ENCODE measurements at places on chromosomes 12 and 14.

GRCh38 chr14:95137804-95138167 lies 19.5 kb downstream of the DICER1 start:
- no peak for DNase-seq

DNA sequence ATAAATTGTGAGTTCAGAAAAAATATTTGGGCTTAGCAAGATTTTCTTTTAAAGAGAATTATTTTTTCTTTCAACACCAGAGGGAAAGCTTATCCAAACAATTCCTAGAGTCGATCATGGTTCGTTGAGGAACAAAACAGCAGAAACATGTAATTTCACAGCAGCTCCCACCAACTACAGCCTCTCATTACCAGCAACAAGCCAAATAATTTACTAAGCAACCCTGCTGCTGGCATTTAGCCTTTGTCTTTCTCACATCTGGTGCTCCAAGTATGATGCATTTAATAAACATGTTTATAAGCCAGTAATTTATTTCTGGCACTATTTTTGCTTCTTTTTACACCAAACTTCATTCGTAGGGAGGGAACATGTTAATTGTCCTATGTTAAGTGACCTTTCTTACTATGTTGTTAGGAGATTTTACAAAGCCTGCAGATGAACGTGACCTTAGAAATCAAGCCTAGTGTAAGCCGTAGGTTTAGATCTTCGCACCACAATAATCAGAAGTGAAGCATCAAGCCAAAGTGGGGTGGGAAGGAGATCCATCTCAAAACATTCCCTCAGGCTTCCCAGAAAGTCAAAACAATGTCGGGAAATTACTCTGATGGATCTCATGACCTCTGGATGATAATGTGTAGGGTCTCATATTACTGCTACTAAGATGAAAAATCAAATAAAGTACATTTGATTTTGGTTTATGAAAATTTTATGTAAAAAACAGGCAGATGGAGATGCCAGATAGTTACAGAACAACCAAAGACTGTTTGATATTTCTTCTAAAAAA lies 128.4 kb downstream of the RPAP3 start:
- no peak for DNase-seq

GRCh38 chr12:51951843-51952722 lies 584 bp downstream of the ACVR1B start:
- DNase-seq = no peak

- DNase-seq = no peak
These were observed 175.1 kb upstream of the SLC38A2 start for GRCh38 chr12:46547421-46548354.

DNA sequence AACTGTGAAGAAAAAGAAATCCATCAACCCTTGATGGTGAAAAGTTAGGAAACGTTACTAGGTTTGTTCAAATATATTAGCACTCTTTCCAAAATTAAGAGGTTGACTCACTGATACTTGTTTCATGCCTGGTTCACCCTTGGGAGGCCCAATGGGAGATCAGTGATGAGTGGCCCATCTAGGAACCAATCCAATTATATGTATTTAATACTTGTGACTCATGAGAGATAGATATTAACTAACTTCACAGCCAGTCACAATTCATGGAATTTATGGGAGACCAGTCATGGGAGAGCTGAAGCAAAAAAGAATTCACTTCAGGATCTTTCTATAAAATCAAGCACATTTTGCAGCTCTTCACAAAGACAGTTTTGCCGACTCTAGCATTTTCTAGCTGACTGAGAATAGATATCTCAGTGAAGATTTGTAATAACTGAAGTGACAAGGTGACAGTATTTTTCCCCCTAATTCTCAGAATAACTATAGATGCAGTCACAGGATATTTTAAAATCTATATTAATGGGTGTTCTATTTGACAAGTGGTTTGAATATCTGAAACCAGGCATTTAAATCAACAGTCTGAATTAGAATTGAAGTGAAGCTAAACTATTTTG lies 230.2 kb downstream of the EPS8 start:
- DNase-seq = no peak

DNA sequence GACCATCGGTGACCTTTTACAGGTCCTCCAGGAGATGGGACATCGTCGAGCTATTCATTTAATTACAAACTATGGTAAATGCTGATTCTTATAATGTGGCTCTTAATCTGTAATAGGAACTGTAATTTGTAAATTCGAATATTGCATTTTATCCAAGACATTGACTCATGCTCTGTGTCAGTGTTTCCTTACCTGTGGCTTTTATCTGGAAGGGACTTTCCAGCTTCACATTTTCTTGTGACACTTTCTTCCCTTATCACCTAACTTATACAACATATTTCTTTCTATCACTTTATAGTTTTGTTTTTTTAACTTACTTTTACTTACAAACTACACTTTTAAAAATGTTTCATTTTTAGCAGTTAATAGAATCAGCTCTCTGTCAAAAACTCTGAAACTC lies 14.8 kb downstream of the IRAK3 start:
- DNase-seq = no peak

- no peak for DNase-seq
These were observed 251.0 kb upstream of the SFSWAP start for GRCh38 chr12:131459773-131460365.

GRCh38 chr12:58139894-58140293 lies 198.5 kb downstream of the ATP23 start:
- no peak for DNase-seq

- no peak for DNase-seq
These were observed 12.1 kb upstream of the SCARB1 start for GRCh38 chr12:124875803-124876132.

DNA sequence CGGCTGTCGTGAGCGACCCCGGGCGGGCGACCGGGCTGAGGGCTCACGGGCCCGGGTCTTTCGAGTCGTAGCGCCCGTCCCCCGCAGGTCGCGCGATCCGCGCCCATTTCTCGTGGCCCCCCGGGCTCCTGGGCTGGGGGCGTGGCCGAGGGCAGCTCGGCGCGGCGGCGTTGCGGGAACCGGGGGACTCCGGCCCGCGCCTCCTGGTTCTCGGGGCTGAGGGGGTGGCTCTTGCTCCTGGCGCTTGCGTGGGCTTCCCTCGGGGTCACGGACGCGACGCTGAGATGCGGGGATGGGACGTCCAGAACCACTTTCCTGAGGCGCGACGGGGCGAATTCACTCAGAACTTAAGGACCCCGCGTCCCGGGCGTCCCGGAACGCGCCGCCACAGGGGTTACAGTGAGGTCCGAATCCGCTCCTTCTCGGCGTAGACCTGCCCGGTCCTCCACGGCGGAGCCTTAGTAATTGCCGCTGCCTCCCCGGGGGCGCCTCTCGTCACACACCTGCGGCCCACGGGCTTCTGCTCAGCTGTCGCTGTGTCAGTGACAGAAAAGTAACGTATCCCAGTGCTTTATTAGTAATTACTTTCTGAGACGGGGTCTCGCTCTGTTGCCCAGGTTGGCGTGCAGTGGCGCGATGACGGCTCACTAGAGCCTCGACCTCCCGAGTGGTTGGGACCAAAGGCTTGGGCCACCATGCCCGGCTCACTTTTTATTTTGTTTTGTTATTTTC lies 606 bp downstream of the EP400 start:
- peak; percentile 43 for DNase-seq

GRCh38 chr12:92597997-92598396 lies 104.8 kb upstream of the PLEKHG7 start:
- no peak for DNase-seq

DNA sequence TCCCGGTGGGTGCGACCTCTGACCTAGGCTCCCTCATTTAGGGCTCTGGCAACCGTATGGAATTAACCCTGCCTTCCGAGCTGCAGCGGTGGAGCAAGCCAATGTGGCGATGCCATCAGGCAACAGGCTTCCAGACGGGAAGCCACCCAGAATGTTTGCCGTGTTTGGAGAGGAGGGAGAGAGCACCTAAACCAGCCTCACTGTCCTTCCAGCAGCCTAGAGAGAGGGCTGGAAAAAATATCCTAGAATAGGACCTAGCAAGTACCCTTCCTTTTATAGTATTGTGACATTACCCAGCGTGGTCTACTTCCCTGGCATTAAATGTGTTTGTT lies 287 bp upstream of the SLC2A13 start:
- no peak for DNase-seq

- no peak for DNase-seq
These were observed 321.6 kb downstream of the ZFP36L1 start for GRCh38 chr14:68471029-68471963.

GRCh38 chr12:25020621-25021243 lies 71.8 kb upstream of the BCAT1 start:
- no peak for DNase-seq

DNA sequence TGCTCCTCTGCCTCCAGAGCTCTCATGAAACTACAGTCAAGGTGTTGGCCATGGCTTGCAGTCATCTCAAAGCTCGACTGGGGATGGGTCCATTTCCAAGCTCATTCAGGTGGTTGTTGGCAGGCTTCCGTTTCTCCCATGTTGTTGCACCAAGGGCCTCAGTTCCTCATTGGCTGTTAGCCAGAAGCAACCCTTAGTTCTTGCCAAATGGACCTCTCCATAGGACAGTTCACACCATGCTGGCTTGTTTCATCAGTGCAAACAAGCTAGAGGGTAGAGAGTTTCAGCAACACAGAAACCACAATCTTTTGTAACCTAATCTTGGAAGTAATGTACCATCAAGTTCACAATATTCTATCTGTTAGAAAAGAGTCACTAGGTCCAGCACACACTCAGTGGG lies 22.7 kb upstream of the PPM1A start:
- no peak for DNase-seq

DNA sequence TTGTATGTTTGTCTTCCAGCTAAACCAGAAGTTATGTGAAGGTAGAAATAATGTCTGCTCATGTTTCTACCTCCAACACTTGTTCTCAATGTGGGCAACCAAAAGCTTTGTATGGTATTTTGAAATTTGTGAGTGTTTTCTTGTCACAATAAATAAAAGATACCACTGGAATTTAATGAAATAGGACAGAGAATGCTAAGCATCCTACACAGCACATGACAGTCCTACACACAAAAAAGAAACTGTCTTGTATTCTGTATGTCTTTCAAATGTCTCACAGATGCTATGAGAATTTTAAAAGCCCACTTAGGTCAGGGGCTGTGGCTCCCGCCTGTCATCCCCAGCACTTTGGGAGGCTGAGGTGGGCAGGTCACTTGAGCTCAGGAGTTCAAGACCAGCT lies 68.9 kb downstream of the RALGAPA1 start:
- no peak for DNase-seq

DNA sequence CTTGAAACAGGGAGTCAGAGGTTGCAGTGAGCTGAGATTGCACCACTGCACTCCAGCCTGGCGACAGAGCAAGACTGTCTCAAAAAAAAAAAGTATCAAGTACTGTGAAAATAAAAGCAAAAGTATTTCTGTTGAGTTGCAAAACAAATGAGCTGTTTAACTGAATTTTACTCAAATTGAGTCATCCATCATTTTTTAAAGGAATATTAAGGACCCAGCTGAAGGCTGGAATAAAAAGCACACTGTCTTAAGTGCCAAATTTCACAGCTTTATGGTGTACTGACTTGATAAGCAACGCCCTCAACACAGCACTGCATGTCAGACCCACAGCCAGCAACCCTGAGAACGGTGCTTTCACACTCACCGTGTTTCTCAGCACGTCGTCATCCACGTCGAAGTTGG lies 57.9 kb downstream of the AMN start:
- DNase-seq = no peak

GRCh38 chr14:103427485-103428443 lies 42.5 kb downstream of the MARK3 start:
- peak; percentile 56 for DNase-seq
